ENCODE measurements at places on chromosomes 4 and X.

GRCh38 chr4:151323667-151324066 lies 1.7 kb downstream of the SH3D19 start:
- DNase-seq: no peak

GRCh38 chrX:53319614-53320542 lies 38.5 kb upstream of the IQSEC2 start:
- DNase-seq: no peak

DNA sequence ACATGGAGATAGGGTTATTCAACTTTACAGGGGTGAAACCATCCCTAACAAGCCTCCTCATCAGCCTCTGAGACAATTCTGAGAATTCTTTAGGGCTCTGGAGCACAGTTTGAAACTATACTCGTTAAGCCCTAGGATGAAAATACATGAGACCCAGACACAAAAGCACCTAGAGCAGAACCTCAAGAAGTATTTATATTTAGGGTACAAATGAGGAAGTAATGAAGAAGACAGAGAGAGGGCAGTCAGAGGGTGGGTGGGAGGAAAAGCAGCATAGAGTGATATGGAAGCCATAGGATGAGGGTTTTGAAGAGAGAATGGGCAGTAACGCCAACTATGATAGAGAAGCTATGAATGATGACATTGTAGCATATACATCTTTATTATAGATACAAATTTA lies 250.3 kb downstream of the DCLK2 start:
- DNase-seq: no peak

DNA sequence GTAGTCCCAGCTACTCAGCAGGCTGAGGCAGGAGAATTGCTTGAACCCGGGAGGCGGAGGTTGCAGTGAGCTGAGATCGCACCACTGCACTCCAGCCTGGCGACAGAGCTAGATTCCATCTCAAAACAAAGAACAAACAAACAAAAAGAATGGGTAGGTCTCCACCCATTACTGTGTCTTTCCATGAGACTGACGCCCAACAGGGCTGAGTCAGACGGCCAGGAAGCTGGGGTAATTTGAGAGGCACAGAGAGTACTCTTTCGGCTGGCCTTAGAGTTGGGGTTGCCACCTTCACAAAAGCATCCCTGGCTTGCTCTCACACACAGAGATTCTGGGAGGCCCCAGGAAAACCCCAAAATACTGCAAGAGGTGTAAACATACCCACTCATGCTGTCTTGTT lies 72.0 kb upstream of the DHRSX start:
- no peak for DNase-seq

DNA sequence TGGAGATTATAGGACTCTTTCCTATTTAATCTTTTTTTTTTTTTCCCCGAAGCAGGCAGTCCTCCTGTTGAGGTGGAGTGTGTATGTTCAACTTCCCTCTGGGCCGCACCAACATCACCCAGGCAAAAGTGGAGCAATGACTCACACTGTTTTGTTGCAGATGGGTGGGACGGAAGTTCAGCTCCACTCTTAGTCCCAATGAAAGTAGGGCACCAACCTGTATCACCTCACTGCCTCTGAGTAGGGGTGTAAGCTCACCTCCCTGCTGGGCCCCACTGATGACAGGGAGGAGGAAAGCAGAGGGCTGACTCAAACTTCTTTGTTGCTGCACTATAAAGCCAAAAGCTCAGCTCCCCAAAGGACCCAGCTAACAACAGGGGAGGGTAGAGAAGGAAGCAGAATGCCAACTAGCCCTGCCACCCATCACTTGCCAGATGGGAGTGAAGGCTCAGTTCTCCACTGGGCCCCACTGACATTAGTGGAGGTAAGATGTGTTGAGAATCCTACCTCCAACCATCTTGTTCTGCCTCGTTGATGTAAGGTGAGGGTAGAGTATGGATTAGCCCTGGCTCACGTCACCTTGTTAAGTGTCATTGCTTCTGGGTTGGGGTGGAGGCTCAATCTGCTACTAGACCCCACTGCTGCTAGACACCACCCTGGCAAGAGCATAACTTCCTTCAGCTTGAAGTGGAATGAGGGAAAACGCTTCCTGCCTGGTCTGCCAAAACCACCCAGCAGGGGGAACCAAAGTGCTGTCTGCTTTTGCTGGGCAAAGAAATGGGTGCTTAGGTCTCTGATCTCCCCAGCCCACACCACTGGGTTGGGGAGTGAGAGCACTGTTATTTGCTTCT lies 14.1 kb downstream of the RPS6KA3 start:
- DNase-seq: peak; percentile 70
